ENCODE measurements at places on chromosomes 2 and 18.

DNA sequence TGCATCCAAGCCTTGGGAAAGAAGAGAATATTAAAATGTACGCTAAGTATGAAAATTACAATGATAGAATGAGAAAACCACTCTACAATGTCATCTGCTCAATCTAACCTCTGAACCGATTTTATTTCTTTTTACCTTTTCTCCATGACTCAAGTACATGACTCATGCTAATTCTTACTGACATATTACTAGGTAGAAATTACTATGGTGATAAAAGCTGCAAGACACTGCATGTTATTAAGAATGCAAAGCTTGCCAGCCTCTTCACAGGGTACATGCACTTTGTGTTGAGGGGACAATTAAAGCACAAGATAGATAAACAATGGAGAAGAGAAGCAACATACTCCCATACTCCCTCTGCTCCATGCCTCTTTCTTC lies 20.7 kb downstream of the SFT2D3 start:
- no peak for DNase-seq

DNA sequence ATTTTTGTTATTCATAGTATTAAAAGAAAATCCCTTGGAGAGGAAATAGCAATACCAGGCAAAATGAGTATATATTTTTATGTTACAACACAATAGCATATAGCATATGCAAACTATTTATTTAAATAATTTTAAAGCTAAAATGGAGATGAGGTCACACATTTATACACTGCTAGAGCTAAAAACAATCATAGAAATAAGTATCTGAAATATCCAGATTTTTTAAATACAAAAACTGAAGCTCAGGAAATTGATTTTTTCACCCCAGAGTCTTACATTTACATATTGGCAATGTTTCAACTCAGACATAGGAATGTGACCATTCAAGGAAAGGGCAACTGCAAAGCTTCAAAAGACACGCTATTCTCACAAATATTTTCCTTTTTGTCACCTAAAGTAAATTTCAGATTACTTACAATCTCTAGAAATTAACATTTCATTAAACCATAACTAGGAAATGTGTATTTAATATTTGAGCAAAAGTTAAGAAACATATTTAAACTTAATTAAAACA lies 8.9 kb downstream of the TFPI start:
- no peak for DNase-seq

DNA sequence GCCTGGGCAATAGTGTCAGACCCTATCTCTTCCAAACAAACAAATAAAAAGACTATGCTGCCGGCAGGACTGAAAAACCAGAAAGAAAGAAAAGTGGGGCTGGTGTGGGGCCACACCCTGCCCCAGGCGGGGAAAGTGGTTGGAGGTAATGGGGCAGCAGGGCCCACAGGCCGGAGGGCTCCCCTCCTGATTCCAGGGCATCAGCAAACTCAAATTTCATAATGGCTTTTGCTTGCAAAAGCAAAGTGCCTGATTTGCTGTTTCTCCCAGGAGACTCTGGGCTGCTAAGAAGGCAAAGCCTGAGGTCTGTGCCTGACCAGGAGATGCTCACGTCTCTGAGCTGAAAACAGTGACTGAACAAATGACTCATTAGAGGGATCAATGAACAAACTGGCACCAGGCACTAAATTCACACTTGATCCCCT lies 121.9 kb downstream of the HDAC4 start:
- DNase-seq = no peak

DNA sequence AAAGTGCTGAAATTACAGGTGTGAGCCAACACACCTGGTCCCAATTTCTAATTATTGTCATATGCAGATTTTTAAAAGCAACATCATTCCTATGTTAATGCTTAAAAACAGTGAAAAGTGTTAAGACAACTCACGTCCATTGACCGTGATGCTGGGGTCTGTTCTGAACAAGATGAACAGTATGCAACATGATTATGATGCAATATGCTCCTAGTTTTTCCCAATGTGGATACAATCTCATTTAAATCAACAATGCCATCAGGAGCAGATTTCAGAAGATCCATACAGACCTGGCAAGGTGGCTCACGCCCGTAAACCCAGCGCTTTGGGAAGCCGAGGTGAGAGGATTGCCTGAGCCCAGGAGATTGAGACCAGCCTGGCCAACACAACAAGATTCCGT lies 31.5 kb downstream of the E2F6 start:
- no peak for DNase-seq
